Progenitor cell of endocrine pancreas (in vitro differentiated cells): ENCODE measurements at places on chromosomes 2 and 18.

DNA sequence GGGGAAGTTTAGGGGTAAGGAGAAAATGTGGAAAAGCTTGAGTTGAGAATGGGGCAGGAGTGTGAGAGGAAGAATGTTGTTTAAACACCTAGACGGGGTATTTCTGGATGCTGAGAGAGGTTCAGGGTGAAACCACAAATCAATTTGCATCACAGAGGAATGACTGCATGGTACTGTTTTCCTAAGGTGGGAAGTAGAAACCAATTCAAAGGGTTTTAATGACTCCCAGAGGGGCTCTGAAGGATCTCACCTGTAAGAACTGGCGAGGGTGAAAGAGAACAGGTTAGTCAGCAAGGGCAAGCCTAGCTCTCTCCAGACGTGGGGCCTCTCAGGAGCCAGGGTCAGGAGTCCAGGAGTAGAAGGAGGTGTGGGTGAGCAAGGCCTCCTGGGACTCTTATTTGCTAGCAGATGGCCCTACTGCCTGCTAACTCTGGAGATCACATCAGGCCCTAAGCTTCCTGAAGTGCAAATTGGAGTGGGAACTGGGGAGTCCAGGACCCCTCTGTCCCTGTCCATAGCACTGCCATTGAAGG, 133.0 kb upstream of the CELF4 start:
- DNase-seq = no peak

- DNase-seq = no peak
Observed at GRCh38 chr2:119480718-119481142, 43.6 kb downstream of the SCTR start.

- no peak for DNase-seq
Observed at GRCh38 chr2:201808027-201808426, 1.7 kb downstream of the CDK15 start.

DNA sequence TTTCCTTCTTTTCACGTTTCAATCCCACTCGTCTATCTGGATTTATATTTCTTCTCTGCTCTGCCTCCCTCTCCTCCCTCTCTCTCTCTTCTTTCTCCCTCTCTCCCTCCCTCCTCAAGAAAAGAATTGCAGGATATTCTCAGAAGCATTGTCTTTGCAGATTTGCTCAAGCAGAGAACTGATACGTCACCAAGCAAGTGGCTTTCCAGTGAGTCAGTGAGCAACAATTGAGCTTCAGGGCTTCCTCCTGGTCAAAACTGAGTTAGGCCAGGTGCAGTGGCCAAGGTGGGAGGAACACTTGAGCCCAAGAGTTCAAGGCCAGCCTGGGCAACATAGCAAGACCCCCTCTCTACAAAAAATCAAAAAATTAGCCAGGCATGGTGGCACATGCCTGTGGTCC, 151.1 kb downstream of the SMAD2 start:
- DNase-seq = no peak

GRCh38 chr2:158091647-158092046, 10.0 kb upstream of the UPP2 start:
- DNase-seq = no peak
